ENCODE measurements at places on chromosomes 2 and 18.

- peak; percentile 48 for DNase-seq
These were observed 6.4 kb downstream of the IL1RL1 start for GRCh38 chr2:102317715-102318114.

DNA sequence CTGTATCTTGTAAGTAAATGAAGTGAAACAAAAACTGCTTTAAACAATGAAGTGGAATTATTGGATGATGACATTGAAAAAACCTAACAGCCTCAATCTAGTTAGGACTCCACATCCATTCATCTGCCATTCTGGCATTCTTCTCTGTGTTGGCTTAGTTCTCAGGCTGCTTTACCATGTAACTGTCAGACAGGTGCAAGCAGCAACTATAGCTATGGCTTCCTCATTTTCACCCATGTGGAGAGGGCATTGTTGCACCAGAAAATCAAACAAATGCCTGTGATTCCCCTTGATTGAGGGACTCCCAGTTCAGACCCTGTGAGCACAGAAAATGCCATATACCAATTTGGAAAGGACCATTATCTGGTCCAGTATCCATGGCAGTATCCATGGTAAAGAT is 129.5 kb upstream of the NYAP2 start:
- no peak for DNase-seq

GRCh38 chr18:42365591-42365990 is 410.6 kb downstream of the PIK3C3 start:
- no peak for DNase-seq

- DNase-seq, result no peak
These were observed 246.6 kb upstream of the SESTD1 start for GRCh38 chr2:179511105-179511789.

DNA sequence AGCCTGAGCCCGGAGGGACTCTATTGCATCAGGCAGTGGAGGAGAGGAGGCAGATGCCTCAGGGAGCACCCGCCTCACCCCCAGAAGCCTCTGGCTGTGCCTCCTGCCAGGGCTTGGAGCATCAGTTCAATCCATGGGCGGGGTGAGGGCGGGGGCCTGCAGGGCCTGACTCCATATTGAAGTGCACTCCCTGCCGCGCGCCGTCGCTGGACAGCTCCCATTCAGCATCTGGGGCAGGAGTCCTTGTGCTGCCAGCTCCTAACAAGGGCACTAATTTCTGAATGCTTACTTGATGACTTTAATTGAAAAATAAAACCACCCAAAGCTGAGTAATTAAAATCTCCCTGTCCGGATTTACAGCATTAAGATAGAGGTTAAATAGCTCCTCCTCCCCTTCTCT is 23.8 kb downstream of the C1QL2 start:
- DNase-seq, result no peak

DNA sequence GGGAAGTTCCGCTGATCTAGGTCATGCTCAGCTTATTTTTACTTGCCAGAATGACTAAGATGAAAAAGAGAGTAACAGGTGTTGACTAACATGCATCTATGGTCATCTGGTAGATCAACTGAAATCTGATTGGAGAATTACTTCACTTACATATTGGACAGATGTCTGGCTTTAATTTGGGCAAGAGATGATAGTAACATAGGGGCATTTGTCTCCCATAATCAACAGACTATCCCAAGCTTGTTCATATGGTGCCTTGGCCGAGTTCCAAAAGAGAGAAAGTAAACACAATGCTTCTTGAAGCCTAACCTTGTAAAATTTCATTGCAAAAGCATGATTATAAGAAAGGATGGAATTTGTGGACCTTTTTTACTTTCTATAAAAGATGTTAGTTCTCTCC is 503.7 kb downstream of the ADCYAP1 start:
- DNase-seq, result no peak

DNA sequence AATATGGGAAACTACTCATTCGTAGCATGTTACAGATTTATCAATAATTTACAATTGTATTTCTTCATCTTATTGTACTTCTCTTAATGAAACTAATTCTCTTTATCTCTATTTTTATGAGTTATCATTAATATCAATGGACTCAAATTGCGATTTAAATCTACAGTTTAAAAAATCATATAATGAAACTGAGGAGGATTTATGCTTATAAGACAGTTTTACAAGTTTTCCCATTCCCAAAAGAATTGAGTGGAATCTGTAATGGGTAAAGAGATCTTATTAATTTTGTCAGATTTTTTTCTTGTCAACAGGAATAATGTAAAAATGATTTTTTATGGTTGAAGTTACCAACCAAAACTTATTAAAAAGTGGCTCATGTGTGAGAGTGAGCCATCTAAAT is 468.0 kb downstream of the METTL4 start:
- no peak for DNase-seq

DNA sequence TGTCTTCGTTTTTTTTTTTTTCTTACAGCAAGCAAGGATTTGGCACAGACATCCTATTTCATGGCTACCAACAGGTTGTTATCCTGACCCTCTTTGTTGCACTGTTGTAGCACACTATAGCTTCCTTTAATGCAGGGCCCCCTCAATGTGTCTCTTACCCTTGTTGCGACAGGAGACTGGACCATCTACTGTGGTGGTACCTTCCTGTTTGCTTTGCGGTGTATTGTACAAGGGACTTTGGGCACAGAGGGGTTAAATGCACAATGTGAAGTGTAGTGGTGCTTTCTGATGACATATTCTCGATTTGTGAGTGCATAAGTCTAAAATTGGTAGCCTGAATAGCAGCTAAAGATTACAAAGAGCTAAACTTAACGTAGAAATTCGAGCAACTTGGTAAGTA is 27.5 kb downstream of the CCNT2 start:
- DNase-seq, result no peak

- no peak for DNase-seq
These were observed 214.9 kb upstream of the ITGA4 start for GRCh38 chr2:181242262-181242661.

DNA sequence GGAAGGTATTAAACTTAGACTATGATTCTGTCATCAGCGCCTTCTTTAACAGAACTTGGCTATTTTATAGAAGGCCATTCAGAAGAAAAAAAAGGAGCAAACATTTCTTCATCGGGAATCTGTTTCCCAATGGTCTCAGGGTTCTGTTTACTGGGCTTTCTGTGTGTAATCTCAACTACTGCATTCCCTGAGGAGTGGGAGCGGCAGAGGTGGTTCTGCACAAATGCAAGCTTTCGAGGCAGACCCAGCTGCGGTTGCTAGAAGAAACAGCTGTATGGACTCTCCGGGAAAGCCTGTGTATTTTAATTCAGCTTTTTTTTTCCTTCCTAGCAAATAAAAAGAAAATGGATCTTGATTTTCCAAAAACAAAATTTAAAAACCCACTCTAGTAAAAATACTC is 250.7 kb downstream of the NAPG start:
- no peak for DNase-seq

DNA sequence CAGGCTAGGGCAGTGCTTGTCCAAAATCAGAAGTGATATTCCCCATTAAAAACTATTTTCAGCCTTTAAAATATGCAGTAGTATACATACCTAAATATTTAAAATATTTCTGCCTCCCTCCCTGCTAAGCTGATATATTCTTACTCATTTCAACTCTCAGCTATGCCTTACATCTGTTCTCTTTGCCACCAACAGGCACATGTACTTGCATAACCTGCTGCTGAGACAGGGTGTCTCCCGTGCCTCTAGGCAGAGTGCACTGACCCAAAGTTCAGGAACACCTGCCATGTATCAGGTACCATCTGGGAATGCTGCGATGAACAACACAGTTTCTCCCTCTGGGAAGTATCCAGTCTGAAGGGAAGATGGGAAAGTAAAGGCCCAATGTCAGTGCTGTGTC is 91.7 kb downstream of the STK39 start:
- DNase-seq, result no peak

GRCh38 chr2:16250466-16250865 is 310.1 kb downstream of the MYCN start:
- no peak for DNase-seq

DNA sequence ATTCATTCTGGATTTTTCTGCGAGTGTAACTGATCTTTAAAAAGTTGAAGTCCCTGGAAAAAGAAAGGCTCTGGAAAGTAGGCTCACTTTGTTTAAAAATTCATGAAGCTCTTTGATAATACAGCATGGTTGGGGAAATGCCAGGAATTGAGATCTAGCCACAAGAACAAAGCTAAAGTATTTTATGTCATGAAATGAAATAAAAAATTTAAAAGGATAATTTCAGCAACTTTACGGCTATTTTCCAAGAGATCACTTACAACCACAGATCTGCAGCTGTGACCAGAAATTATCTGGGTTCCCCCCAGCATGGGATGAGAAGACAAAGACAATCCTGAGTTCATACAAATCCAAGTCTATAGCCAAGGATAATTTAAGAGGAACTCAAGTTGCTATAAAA is 25.3 kb upstream of the RFX8 start:
- no peak for DNase-seq

- DNase-seq, result no peak
These were observed 18.0 kb downstream of the DGUOK start for GRCh38 chr2:73944714-73945113.

DNA sequence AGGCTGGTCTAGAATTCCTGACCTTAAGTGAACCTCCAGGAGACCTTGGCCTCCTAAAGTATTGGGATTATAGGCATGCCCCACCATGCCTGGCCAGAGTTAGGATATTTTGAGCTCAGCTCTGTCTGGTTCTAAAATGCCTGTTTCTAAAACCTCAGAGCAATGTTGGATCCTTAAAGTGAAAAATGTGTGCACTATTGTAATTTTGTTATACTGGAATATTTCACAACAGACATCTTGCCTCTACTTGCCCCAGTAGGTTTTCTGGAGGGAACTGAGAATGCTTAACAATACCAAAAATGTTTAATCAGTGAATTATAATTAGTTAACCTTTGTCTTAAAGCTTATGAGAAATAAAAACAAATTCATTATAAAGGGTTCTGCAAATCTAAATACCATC is 144.6 kb upstream of the CCDC195 start:
- DNase-seq, result no peak

DNA sequence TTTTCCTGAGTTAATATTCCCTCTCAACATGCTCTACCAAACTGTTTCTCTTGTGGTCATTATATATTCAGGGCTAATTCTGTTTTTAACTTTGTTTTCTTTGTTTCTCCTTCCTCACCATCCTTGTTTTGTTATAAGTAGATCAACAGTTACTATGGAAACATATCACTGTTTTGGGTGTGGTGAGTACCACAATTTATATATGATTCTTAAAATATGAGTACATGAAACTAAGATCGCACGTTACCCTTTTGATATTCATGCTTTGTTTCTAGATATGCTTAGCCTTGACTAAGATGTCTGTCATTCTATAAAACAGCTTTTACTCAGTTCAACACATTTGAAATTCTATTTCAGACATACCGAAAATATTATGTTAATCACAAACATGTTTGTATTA is 232.3 kb upstream of the ITGA4 start:
- DNase-seq, result no peak

- no peak for DNase-seq
These were observed 53.6 kb upstream of the AFF3 start for GRCh38 chr2:100195942-100196341.

GRCh38 chr2:50529600-50530218 is 502.2 kb downstream of the NRXN1 start:
- no peak for DNase-seq

- DNase-seq, result peak; percentile 59
These were observed 152.7 kb upstream of the NT5C1B start for GRCh38 chr2:18741895-18742732.

- no peak for DNase-seq
These were observed 23.1 kb upstream of the ATG16L1 start for GRCh38 chr2:233228376-233228775.

DNA sequence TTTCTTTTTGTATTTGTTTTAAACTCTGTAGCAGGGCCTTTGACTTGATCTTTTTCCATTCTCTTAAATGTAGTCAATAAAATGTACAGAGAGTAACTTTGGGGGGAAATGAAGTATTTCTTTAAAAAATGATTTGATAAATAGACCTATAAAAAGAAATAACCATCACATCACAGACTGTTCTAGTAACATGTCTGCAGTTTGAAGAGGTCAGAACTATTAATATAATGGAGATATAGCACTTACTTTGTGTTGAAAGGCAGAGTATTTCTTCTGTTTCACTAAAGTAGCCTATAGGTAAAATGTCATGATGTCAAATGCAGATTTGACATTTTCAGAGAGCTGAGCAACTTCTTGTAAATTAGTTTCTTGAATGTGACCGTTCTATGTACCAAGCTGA is 55.7 kb upstream of the FAM237A start:
- DNase-seq, result no peak

- DNase-seq, result peak; percentile 75
These were observed 13.3 kb upstream of the IMPACT start for GRCh38 chr18:24413148-24413547.

GRCh38 chr2:100562613-100563406 is at the start of gene PDCL3:
TSS of gene PDCL3 (plus strand) at chr2:100562993. CDS start at chr2:100563068, 75 bp downstream.
- DNase-seq, result peak; percentile 98

DNA sequence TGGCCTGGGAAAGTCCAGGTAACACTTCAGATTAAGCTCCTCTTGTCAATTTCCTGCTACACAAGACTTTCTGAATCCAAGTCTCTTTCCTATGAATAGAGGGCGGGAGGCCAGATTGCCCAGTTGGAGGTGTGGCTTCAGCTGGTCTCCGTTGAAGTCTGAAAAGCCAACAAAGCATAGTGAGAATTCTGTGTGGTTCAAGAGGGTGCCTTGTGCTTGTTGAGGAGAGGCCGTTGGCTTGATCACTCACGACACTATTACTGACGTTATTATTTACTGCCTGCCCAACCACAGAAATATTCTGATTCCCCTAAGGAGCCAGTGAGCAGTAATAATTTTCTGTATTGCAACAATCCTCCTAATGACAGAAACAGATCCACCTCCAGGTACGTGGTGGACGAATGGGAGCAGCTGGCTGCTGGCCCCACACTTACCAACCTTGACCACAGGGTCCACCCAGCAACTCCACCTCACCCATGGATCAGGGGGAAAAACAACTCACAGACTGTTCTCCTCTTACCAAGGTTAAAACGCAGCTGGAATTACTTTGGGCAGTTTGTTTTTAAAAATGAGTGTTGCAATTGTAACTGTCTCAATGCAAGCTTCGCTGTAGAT is 21.9 kb downstream of the NRP2 start:
- peak; percentile 54 for DNase-seq

GRCh38 chr18:51391215-51391614 is 193.7 kb upstream of the MEX3C start:
- no peak for DNase-seq

- no peak for DNase-seq
These were observed 130.1 kb upstream of the SP5 start for GRCh38 chr2:170585067-170585466.

- DNase-seq, result peak; percentile 66
These were observed 19.0 kb downstream of the TPGS2 start for GRCh38 chr18:36809590-36810381.

GRCh38 chr2:147934881-147935620 is 85.5 kb downstream of the ORC4 start:
- no peak for DNase-seq

GRCh38 chr2:156459720-156460119 is 23.5 kb downstream of the GPD2 start:
- DNase-seq, result no peak

GRCh38 chr2:110994250-110994961 is 126.3 kb upstream of the BCL2L11 start:
- DNase-seq, result no peak
